T-helper 2 cell treated with Interferon-gamma antibody and Interleukin-4, amounts not matched to agents 5 μg/mL and 100 μg/mL, for 36 hours (primary cell): ENCODE measurements at places on chromosomes 5 and 9.

GRCh38 chr5:113250341-113250953, 184.3 kb downstream of the TSSK1B start:
- no peak for DNase-seq

DNA sequence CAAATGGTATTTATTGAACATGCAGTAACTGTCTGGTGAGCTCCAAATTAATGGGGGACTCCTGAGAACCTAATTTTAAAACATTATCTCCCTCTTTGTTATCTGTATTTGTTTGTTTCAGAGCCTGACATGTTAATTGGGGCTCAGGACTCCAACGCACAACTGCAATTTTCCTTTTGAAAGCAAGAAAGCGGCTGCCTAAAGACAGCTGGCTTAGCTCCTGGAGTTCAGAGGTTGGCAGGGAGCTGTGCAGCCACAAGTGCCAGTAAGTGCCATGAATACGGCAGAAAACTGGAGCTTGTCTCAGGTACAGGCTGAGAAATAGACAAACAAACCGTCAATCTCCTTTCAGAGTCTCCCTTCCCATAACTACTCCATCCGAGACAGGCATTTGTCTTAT, 80.9 kb downstream of the PPP2R2B start:
- no peak for DNase-seq

DNA sequence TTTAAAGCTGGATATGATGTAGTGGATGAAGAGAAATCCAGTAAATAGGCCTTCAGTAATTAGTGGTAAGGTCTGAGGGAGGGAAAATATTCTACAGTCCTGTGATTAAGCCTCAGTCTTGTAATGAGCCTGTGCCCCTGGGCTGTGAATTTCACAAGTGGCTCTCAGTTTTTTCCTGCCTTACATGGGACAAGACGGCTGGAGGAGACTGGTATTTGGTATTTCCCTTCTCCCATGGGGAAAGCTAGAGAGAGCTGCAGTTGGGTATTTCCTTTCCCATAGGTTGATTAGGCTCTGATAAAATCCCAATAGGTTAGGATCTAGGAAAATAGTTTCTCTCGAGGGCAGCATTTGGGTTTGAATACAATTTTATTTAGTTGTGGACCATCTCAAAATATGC, 62.2 kb upstream of the GNA14 start:
- no peak for DNase-seq

- no peak for DNase-seq
Observed at GRCh38 chr9:134633362-134634142, 8.1 kb upstream of the COL5A1 start.

GRCh38 chr5:162699361-162699760, 631.8 kb downstream of the GABRG2 start:
- no peak for DNase-seq

DNA sequence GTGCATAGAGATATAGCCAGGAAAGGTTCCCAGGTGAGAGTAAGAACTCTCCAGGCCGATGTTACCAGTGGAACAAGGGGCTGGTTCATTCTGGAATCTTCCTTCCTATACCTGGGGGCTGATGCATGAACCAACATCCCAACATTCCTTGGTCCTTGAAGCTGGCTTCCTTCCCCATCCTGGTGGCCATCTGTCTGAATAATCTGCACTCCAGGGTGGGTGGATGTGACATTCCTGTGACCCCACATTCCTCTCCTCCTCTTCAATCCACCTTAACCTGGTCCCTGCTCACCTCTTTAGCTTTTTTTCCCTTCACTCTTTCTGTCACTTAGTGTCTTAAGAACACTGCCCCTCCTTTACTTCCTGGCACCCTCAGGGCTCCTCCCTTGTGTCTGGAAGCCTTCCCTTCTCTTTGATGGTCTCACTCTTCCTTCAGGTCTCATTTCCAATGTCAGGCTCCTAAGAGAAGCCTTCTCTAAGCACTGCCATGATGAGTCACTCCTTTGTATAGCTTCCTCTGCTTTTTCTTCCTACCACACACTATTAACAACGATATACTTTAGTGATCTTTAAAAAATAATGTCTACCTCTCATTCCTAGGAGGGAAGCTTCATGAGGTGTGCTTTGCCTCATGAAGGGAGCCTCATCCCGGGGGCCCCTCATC, 80.3 kb downstream of the BOD1 start:
- DNase-seq = no peak

GRCh38 chr9:130421802-130422276, 22.9 kb upstream of the ASS1 start:
- DNase-seq = no peak

DNA sequence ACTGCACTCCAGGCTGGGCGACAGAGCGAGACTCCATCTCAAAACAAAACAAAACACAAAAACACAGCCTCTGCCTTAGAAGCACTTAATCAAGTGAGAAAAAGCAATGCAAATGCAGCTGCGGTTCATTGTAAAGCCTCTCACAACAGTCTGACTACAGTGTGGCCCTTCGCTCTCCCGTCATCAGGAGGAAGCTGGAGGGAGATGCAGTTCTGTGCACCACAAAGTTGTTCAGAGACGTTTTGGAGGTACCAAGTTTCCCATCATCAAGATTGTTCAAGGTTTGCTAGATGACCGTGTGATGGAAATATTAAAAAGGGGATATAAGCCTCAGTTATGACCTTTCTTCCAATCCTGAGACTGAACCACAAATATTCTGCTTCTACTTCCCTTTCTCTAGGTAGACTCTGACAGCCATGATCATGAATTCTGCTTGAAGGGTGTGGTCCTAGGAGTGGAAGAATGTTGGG, 40.9 kb downstream of the SEC61B start:
- no peak for DNase-seq

DNA sequence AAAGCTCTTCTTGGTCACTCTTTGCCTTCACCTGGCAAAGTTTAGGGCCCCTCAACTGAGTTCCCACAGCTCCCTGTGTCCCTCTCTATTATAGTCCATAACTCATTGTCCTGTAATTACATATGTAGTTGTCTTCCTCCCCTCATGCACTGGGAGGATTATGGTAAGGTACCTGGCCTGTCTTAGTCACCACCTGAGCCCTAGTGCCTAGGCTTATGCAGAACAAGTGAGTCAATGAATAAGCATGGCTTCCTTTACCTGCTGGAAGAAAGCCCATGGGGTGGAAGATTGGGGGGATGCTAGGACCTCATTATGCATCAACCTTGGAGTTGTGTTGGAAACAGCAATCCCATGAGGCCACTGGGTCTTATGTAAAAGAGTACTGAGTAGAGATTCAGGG, 187.7 kb upstream of the TRIM32 start:
- no peak for DNase-seq

DNA sequence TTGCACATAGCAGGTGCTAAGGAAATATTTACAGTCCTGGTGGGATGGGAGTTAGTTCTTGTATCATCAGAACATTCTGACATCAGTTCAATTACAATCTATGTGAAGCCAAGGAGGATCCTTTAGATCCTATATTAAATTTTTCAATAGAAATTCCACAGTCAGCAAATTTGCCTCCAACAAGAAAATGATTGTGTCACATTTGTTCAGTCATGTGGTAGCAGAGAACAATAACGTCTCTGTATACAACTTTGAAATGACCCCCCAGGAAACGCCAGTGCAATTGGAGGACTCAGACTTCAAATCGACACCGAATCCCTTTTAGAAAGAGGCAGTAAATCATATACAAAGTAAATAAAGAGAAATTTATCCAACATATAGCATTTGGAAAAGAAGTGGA, 392.1 kb downstream of the DTWD2 start:
- no peak for DNase-seq

- DNase-seq = no peak
Observed at GRCh38 chr5:78879516-78879915, 105.6 kb downstream of the ARSB start.

GRCh38 chr9:69546265-69546664, 125.9 kb downstream of the APBA1 start:
- no peak for DNase-seq

- DNase-seq = no peak
Observed at GRCh38 chr5:134873494-134873893, 677 bp upstream of the TXNDC15 start.

DNA sequence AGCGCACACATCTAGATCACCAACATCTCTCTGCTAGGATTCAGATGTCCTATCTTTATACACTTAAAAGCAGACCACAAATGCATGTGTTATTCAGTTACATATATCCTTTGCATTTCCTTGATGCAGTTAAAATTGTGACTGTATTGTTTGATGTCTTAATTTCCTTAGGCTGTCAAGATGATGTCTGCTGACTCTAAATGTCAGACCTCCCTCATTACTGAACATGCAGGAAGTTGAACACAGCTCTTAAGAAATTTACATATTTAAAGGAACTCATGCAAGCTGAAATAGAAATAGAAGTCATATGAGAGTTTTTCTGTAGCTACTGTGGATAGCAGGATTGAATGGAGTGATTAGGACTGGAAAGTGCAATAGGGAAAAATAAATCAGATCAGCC, 336.5 kb upstream of the SEMA6A start:
- DNase-seq = no peak

GRCh38 chr5:54990841-54991258, 5.5 kb upstream of the ESM1 start:
- no peak for DNase-seq

DNA sequence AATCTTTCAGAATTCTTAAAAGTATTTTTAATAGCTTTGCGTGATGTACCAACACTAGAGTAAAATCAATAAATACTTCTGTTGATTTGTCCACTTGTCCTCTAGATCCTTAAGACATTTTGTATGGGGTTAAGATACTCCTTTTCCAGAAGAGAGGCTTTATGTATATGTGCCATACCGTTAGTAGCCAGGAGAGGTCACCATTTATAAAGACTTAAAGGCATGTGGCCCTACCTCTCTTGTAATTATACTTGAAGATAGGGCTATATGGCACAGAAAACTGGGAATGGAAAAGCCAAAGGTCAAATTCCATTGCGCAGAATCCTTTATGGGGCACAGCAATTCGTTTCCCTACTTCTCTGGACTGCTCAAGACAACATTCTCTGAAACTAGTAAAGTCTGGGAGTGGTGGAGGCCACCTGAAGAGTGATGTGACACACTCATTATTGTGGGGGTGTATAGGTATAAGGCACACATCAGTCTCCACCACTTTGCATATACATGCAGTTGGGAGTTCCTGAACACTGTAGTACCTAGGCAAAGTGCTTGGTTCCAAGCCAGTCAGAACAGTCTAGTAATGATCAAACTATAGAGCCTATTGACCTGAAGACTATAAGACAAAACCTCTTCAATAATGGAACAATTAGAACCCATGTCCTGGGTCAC, 140.1 kb upstream of the FBXL17 start:
- no peak for DNase-seq

- no peak for DNase-seq
Observed at GRCh38 chr9:78954286-78954685, 617.5 kb upstream of the TLE4 start.

GRCh38 chr9:109609060-109609459, 111.0 kb upstream of the PTPN3 start:
- DNase-seq = no peak

GRCh38 chr5:112485934-112486355, 66.9 kb upstream of the EPB41L4A start:
- DNase-seq = no peak

GRCh38 chr9:93092251-93092991, 3.6 kb upstream of the CARD19 start:
- DNase-seq = no peak

GRCh38 chr5:176394881-176395675, 6.5 kb downstream of the HIGD2A start:
- no peak for DNase-seq
